ENCODE measurements at places on chromosomes 11 and 22.

DNA sequence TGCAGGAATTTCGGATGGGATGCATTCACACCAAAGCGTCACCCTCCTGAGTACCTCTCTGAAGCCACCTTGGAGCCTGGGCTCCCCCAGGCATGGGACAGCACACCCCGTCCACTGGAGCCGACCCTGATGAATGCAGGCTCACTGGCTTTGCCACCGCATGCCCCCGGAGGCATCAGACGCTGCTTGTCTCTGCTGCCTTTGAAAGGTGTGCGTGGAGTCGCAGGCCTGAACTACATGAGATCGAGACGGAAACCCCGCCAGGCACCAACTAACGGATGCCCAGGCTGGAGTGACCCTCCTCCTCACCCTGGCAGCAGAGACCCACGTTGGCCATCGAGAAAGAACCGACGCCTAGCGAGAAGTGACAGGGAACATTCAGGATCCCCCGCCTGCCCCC is 22.5 kb downstream of the KRTAP5-5 start:
- no peak for DNase-seq

DNA sequence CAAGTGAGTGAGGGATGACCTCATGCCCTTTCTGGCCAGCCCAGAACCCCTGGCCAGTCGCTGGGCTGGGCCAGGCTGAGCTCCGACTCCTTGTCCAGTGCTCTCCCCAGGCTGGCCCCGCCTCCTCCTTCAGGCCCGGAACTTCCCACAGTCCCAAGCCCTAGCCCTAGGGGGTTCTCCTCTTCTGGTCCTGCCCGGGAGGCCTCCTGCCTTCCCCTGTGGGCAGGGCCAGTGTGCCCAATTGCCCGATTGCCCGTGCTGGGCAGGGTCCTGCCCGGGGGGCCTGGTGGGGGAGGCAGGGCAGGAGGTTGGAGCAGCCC is 4.2 kb downstream of the TCIRG1 start:
- DNase-seq = no peak

DNA sequence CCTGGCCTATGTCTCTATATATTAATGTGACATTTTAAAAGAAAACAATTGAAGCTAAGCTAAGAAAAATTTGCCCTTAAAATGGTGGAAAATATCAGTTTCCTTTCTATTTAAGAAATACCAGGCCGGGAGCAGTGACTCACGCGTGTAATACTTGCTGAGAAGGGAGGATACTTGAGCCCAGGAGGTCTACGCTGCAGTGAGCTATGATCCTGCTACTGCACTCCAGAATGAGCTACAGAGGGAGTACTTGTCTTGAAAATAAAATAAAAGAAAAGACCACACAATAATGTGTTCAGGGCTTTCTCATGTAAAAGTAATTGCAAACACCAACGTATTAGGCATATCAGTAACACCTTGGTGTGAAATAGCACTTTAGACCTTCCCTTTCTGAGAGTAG is 1.4 kb upstream of the PRSS23 start:
- no peak for DNase-seq

DNA sequence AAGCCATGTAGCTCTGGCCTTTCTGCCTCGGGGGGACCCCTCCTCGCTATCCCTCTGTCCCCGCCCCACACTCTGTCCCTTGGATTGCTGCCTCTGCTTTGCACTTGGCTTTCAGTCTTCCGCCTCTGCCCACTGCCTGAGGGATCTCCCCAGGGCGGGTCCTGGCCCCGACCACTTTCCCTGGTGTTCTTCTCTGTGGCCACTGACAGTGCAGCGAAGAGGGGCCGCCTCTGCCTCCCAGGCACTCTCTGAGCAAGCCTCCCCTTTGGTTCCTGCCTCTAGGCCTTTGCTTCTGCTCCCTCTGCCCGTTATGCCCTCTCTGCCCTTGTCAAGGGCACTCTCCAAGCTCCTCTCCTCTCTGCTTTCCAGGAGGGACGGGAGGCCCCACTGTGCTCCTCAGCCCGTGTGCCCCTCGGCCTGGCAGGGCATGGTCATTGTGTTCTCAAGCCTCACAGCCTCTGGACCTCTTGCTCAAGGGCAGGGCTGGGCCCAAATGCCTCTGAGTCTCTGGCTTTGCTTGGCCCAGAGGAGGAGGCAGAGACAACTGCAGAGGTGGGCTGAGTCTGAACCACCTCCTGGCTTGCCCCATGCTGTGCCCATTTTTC is 5.5 kb upstream of the MPPED1 start:
- no peak for DNase-seq

GRCh38 chr22:19688301-19689290 is 25.7 kb upstream of the SEPTIN5 start:
- no peak for DNase-seq

DNA sequence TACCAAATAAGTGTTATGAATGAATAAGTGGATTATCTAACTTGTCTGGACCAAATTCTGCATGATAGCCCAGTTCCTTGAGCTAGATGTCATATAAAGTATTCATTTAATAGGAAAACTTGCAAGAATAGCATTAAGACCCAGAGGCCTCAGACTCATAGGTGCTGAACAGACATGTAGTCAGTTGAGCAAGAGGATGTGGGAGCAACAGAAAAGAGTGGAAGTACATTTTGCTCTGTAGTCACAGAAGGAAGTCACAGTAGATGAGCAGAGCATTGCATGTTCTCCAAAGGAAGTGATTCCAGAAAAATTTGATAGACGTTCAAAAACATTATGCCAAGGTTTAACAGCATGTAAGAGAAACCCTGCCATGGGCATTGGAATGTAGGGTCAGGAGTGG is 9.5 kb downstream of the HOATZ start:
- no peak for DNase-seq

DNA sequence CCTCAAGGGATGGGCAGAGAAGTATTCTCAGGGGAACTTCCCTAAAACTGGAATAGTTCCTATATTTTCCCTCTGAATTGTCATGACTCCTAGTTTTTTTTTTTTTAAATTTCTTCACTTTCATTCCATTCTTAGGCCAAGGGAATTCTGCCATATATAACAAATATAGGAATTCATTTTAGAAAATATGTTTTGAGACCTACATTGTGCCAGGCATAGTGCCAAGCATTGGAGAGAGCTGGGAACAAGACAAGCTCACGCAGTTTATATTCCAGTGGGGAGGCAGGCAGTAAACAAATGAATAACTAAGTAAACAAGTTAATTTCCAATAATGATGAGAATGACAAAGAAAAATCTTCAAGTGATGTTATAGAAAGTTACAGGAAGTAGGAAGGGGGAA is 2.6 kb upstream of the NPTXR start:
- DNase-seq = peak; percentile 75

DNA sequence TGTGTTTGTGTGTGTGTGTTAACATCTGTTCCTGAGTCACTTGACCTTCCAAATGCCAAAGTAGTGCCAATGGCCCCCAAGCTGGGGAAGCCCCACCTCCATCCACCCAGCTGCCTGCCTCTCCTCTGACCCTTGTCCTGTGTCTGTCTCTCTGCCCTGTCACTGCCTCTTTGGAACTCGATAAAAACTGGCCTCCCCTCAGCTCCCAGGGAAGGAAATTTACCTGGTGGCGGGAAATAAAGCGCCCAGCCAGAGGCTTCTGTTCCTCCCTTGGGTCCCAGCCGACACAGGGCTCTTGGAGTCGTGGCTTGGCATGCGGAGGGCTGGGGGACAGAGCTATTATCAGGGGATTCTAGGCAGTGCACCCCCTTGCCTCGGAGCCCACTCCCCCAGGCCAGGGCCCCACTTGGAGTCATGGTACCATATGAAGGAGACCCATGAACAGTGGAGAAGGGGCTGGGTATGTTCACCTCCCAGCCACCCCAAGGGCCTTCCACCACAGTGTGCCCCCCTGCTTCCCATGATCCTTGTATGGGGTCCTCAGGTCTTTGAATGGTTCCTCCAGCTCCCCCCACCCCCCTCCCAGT is 6.2 kb downstream of the KCNC1 start:
- DNase-seq = no peak

DNA sequence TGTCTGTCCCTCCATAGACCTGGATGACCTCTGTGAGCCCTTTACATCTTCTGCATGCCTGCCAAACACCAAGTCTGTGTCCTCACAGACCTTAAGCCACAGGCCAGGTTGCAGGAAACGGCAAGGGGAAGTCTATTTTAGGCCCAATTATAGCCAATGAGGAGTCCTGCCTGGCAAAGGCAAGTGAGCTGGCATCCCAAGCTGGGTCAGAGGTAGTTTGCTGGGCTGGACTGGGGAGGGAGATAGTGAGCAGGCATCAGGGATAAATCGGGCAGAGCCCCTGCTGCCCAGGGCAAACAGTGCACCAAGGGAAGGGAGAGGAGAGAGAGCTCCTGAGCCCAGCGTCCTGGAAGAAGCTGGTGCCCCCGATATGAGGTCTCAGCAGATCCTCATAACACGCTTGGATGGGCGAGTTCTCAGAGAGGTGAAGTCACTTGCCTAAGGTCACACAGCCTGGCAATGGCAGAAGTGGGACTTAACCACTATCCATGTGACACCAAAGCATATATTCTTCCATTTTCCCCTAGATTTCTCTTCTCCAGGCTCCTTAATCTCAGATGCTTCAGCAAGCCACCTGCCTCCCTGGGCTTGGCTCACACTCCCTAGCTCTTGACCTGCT is 3.7 kb upstream of the RELT start:
- DNase-seq = no peak

DNA sequence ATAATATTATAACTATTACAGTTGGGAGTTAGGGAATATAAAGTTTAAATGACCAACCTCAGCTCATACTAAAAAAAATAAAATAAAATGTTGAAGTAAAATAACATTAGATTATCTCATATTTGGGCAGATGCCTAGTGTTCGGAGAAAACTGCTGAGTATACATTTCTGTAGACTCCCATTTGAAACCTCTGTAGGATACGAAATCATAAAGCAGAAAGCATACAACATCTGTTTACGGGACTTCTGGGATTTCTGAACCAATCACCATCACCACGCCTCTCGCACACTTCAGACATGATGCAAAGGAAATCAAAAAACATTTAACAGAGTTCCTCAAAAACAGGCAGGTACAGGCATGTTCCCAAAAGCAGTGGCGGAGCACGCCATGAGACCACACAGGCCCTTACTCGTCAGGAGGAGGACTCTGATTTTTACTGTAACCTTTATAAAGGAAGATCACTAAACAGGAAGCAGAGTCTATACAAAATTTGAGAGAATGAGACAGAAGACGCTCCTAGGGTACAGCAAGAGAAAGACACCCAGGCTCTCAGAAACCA is 8.6 kb downstream of the ZNF195 start:
- no peak for DNase-seq

GRCh38 chr22:40385036-40385782 is 14.8 kb downstream of the SGSM3 start:
- DNase-seq = no peak

- no peak for DNase-seq
Observed at GRCh38 chr11:34105957-34106504, 602 bp downstream of the NAT10 start.

DNA sequence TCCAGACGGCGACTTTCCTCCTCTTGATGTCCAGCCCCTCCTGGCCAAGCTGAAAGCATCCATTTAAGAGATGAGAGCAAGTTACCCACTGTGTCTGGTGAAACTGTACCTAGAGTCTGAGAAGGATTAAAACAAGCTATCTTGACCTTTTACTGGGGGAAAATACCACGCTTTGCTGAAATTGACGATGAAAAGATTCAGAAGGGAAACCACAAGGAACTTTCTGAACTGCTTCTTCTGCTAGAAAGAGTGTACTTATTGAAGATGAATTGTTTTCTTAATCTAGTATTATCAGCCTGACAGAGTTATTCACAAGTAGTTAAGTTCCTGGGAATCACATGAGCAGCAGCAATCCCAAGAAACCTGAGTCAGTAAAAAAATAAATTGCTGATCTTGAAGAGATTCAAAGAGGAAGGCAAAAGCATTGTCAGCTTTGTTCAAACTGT is 13.1 kb upstream of the MS4A6A start:
- no peak for DNase-seq

- DNase-seq = peak; percentile 25
Observed at GRCh38 chr11:103699216-103699615, 337.2 kb upstream of the DDI1 start.

DNA sequence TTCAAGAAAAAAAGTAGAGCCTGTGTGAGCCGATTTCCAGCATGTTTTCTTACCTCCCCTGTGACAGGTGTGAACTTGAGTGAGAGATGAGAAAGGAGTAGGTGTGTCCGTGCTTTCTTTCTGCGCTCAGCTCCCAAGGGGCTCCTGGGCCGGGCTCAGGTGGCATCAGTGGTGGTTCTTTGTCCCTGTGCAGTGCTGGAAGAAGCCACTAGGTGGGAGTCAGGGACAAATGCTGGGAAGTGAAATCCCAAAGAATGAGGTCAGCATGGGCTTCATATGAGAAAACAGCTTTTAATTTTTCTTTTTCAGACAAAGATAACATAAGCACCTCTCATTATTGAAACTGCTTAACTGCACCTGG is 57.8 kb downstream of the PPFIBP2 start:
- peak; percentile 88 for DNase-seq

GRCh38 chr11:132310390-132311375 is 940.3 kb downstream of the NTM start:
- DNase-seq = no peak

DNA sequence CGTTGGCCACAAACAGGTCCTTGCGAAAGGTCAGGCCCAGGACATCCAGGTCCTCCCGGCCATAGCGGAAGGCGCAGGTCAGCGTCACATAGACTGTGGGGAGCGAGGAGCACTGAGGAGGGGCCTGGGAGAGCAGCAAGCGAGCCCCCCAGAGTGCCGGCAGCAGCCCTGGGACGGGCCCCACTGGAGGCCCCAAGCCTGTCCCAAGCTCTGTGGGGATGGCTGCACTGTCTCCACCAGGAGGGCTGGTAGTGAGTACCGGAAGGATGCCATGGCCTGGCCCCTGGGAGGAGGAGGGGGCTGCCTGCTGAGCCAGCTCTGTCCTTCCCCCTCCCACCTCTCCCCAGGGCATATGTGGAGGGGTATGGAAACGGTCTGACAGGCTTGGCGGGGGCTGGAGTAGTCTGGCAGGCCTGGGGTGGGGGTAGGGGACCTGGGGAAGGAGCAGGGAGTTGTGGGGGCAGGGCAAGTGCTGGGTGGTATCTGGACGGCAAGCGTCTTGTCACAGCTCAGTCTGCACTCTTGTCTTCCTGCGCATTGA is 42.9 kb downstream of the TPBGL start:
- DNase-seq = no peak

- no peak for DNase-seq
Observed at GRCh38 chr11:31974366-31975136, 116.3 kb upstream of the RCN1 start.

GRCh38 chr11:35525501-35526175 is at the start of gene PAMR1:
Gene PAMR1, minus strand, starts transcription at chr11:35525616. Its CDS starts 31 bp downstream, at chr11:35525585.
- no peak for DNase-seq

GRCh38 chr11:44398266-44399030 is 88.5 kb upstream of the ALX4 start:
- DNase-seq = peak; percentile 36

DNA sequence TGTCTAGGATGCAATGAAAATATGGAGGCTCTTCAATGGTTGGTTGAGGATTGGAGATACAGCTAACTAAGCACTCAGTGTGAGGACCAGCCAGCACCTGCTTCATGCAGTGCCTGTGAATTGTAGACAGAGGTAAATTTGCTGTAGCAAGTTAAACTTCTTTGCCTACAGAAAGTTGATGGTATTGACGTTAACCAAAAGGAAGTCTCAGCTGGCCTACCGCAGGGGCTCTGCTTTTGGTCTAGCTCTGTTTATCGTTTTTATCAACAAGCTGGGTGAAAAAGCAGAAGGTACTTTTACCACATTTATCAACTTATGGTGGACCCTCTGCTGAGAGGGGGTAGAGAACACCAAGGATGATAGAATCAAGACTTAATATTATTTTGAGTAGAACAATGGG is 51.6 kb downstream of the GRAMD1B start:
- no peak for DNase-seq
